ENCODE measurements at places on chromosomes 1 and 21.

GRCh38 chr1:157069601-157070000 is 24.1 kb upstream of the ARHGEF11 start:
- peak; percentile 41 for DNase-seq

- DNase-seq, result no peak
These were observed 7.1 kb upstream of the CAPN2 start for GRCh38 chr1:223704921-223705878.

DNA sequence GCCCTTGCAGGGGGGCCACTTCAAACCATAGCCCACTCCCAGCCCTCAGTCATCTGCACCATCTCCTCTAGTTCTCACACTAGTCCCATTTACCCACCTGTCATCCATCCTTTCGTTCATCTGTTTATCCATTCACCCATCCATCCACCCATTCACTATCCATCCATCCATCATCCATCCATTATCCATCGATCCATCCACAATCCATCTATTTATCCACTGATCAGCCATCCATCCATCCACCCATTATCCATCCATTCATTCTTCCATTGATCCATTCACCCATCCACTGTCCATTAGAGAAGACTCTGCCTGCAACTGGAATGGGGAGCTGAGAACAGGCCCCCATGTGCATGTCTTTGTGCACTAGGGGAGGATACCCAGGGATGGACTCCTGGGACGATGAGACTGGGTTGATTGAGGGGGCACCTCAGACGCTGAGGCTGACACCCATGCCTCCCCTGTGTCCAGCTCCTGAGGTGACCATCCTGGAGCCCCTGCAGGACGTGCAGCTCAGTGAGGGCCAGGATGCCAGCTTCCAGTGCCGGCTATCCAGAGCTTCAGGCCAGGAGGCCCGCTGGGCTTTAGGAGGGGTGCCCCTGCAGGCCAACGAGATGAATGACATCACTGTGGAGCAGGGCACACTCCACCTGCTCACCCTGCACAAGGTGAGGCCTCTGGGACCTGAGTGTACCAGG is 97.9 kb downstream of the TRIM11 start:
- no peak for DNase-seq

DNA sequence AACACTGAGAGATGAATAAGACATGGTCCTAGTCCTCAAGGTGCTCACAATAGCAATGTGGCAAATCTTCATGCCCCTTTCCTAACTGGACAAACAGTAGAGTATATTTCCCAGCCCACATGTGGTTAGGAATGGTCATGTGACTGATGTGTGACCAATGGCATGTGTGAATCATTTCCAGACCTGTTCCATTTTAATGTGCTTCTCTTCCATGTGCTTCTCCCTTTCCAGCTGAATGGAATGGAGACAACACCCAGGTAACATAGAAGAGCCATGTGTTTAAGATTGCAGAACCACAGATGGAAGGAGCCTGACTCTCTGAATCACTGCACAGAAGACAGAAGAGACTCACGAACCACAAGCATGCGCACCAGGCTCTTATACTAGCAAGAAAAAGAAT is 409.9 kb upstream of the NFIA start:
- DNase-seq, result no peak

DNA sequence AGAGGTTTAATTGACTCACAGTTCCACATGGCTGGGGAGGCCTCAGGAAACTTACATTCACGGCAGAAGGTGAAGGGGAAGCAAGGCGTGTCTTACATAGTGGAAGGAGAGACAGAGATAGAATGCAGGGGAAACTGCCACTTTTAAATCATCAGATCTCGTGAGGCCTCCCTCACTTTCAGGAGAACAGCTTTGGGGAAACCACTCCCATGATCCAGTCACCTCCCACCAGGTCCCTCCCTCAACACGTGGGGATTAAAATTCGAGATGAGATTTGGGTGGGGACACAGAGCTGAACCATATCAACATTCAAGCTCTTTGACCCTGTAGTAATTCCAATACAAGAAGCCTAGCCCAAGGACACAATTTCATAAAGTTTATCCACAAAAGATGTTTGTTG is 13.7 kb downstream of the PIGP start:
- DNase-seq, result no peak

DNA sequence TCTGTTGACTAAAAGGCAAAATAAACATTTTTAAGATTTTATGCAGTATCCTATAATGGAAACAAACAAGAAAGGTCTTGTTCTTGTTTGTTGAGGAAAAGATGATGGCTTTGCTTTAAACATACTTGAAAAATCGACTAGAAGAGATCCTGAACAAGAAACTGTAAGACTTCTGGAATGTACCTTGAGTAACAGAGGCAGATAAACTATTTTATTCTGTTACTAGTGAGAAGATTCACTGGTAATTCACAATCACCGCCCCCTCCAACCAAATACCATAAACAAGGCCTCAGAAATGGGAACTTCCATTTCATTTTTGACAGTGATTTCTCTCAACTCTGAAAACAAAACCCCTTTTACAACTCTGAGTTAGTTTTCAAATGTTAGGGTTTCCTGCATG is 18.1 kb downstream of the TSEN15 start:
- no peak for DNase-seq

- no peak for DNase-seq
These were observed 10.8 kb upstream of the MYOC start for GRCh38 chr1:171663036-171663853.

DNA sequence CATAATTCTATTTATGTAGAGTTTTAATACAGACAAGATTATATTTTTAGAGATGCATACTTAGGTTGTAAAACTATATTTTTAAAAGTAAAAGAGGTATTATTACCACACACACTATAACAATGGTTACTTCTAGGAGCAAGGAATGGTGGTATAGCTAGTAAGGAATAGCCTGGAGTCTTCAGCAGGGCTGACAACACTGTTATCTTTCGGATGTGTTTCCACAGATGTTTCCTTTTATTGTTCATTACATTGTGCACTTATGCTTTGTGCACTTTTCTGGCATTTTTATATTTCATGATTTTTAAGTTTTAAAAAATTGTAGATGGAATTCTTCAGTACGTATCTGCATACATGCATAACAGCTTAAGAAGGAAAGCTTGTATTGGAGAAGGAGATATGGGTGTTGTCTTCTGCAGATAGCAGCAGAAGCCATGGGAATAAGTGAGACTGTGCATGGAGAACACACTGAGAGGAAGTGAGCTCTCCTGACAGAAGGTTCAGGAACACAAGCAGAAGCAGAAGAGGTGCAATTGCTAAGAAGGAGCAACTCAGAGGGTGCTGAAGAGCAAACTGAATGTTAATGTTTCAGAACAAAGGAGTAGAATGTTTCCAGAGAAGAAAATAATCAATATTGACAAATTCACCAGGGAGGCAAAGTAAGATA is 91.8 kb downstream of the UCHL5 start:
- no peak for DNase-seq

- peak; percentile 53 for DNase-seq
These were observed 75.2 kb downstream of the KIFAP3 start for GRCh38 chr1:169999331-169999741.

DNA sequence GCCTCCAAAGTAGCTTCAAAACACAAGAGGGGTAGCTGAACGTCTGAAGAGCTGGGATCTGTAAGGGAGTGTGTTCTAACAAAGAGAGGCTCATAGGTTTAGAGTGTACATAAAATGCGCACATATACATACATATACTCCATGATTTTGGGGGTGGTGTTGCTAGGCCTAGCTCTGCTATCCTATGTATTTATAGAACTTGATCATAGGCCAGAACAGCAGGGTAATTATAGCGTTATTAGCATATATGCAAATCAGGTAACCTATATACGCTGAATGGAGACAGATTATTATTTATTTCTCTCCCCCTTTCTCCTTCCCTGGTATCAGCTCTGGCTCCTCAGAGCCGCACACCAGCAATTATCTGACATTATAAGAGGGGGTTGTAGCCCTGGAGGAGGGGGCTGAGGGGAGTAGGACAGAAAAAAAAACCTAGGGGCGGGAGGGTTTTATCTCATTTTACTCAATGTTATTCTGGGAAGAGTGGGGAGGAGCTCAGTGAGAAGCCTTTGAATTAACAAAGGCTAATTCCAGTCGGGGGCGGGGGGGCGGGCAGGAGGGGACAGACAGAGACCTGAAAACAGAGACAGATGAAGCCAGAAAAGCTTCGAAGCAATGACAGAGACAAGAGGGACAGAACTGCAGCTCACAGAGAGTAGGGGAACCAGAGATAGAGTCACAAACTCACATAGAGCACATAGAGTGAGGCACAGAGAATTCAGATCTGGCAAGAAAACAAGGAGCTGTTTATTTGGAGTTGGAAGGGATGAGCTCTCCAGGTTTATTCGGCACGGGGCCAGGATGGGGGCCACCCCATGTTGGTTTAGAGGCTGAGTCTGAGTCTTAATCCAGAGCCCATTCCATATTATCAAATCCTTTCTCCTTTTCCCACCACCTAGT is 63.0 kb downstream of the RHBG start:
- DNase-seq, result no peak

- DNase-seq, result peak; percentile 80
These were observed 720 bp downstream of the SUSD4 start for GRCh38 chr1:223363057-223363855.

- no peak for DNase-seq
These were observed 6.1 kb downstream of the ERRFI1 start for GRCh38 chr1:8020032-8020431.

GRCh38 chr1:14745001-14745720 is 146.7 kb downstream of the KAZN start:
- no peak for DNase-seq

DNA sequence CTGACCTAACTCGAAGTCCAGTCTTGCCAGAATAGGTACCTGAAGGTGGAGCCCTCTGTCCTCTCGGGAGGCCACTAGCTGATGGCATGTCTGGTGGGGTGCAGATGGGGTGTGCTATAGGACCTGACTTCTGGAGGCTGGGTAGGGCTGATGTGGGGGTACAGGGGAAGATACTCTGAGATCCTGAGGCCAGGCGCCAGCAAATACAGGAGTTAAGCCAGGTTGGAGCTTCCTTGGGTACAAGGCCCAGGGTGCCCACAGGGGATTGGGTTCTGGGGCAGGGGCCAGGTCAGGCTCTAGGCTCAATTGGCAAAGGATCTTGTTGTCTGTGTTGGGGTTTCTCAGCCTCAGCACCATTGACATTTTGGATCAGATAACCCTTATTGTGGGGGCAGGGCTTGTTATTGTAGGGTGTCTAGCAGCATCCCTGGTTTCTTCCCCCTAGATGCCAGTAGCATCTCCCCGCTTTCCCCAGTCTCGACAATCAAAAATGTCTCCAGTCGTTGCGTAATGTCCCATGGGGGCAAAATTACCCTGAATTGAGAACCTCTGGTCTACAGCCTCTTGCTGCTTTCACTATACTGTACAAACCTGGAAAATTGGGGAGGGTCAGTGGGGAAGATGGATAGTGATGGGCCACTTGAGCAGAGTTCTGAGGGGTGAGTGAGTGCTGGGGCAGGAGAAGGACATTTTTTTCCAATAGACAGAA is 9.2 kb downstream of the PTPRF start:
- DNase-seq, result no peak

GRCh38 chr1:172338295-172338735 is 82.2 kb upstream of the C1orf105 start:
- no peak for DNase-seq

- DNase-seq, result no peak
These were observed 4.4 kb upstream of the INPP5B start for GRCh38 chr1:37951041-37951782.

GRCh38 chr1:17205652-17206051 is 724 bp downstream of the PADI1 start:
- no peak for DNase-seq

- no peak for DNase-seq
These were observed 3.4 kb upstream of the GPX7 start for GRCh38 chr1:52598729-52599128.

- DNase-seq, result no peak
These were observed 6.9 kb downstream of the ENO1 start for GRCh38 chr1:8871539-8871935.

DNA sequence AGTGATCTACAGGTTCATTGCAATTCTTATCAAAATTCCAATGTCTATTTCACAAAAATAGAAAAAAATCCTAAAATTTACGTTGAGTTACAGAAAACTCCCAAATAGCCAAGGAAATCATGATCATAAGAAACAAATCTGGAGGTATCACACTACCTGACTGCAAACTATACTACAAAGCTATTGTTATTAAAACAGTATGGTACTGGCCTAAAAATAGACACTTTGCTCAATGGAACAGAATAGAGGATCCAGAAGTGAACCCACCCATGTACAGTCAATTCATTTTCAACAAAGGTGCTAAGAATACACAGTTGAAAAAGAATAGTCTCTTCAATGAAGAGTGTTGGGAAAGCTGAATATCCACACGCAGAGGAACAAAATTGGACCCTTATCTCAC is 30.2 kb downstream of the GBP2 start:
- DNase-seq, result no peak

- DNase-seq, result no peak
These were observed 77.0 kb upstream of the KRTAP19-8 start for GRCh38 chr21:31115249-31115648.

- no peak for DNase-seq
These were observed 21.0 kb downstream of the PLXNA2 start for GRCh38 chr1:208223136-208223535.

GRCh38 chr1:67429011-67429527 is 1.1 kb downstream of the SERBP1 start:
- DNase-seq, result peak; percentile 78

- no peak for DNase-seq
These were observed 1557.9 kb downstream of the PLA2G4A start for GRCh38 chr1:188386666-188387065.

- DNase-seq, result no peak
These were observed 31.8 kb downstream of the KCNK2 start for GRCh38 chr1:215114154-215114933.

GRCh38 chr1:161367684-161368400 is at the start of gene CFAP126:
TSS of gene CFAP126 (minus strand) at chr1:161367876. CDS start at chr1:161367868, 8 bp downstream.
- peak; percentile 67 for DNase-seq

GRCh38 chr21:40765811-40766210 is 81.1 kb downstream of the DSCAM start:
- DNase-seq, result peak; percentile 25

- DNase-seq, result no peak
These were observed 982 bp upstream of the TRIM17 start for GRCh38 chr1:228417483-228418203.

- peak; percentile 40 for DNase-seq
These were observed 25.1 kb downstream of the IRF2BP2 start for GRCh38 chr1:234584926-234585325.

- no peak for DNase-seq
These were observed 3.9 kb downstream of the TMPRSS2 start for GRCh38 chr21:41504030-41504429.

GRCh38 chr1:89545264-89546038 is 20.8 kb downstream of the LRRC8B start:
- no peak for DNase-seq

GRCh38 chr1:57678138-57678537 is 254.3 kb upstream of the DAB1 start:
- no peak for DNase-seq

DNA sequence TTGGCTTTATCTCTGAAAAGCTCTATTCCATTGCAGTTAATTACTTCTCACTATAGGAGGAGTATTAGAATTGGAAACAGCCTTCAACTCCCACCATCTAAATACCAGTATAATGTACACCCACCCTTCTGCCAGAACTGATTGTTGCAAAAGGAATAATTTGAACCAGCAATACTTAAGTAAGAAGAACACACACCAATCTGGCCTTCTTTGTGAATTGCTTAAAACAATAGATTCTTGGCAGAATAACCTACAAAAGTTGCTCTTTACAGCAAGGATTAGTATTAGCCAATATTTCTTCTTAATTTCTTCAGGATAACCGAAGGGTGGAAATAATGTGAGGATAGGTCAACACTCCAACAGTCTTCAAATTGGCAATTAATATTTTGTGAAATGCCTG is 54.9 kb upstream of the ADAMTS5 start:
- DNase-seq, result no peak

All from muscle of back (tissue), 13 donors.